ENCODE measurements at places on chromosomes 5 and 9.

GRCh38 chr5:142358648-142359047 lies 33.8 kb upstream of the SPRY4 start:
- no peak for DNase-seq

- no peak for DNase-seq
Measured at GRCh38 chr5:56803025-56803424, 12.3 kb upstream of the MAP3K1 start.

- no peak for DNase-seq
Measured at GRCh38 chr9:120386390-120387131, 193.4 kb downstream of the CDK5RAP2 start.

- no peak for DNase-seq
Measured at GRCh38 chr9:3277200-3277599, 248.6 kb downstream of the RFX3 start.

GRCh38 chr5:77321793-77322394 lies 111.4 kb downstream of the PDE8B start:
- DNase-seq = no peak

DNA sequence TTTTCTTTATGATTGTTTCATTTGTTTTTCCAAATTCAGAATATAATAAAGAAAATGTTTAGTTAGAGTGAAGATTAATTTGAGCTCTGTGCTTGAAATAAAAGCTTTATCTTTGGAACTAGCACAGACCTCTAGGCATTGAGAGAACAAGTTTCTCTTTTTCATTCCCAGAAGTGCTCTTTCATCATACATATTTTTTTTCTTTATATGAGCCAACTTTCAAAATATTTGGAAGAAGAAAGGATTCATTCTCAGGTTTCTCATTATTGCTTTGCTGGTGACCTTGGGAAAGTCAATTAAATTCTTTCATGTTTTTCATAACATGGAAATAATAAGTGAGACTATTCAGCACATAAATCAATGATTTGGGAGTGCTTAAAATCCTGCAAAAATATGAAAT lies 16.8 kb downstream of the CTXN3 start:
- DNase-seq = no peak

GRCh38 chr9:82334286-82334685 lies 345.7 kb downstream of the SPATA31D1 start:
- DNase-seq = no peak

- no peak for DNase-seq
Measured at GRCh38 chr5:158382473-158382872, 523.5 kb upstream of the CLINT1 start.

DNA sequence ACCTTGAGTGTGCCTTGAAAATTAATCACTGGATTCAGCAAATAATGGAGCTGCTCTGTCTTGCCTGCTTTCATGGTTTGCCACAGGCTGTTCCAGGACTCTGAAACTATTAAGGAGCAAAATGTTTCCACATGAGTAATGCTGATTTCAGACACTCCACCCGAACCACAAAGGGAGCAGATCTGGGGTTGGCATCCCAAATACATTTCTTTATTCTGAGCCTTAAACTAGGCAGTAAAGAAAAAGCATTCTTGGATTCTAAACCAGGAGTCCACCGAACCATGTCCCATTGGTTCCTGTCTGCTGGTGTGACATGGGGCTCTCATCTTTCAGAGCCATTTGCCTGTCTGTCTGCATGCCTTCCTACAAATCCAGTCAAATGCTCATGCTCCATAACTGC lies 10.1 kb upstream of the C1QTNF3 start:
- DNase-seq = no peak

GRCh38 chr5:96530901-96531300 lies 97.9 kb upstream of the PCSK1 start:
- DNase-seq = no peak

GRCh38 chr5:160516696-160517530 lies 95.3 kb downstream of the PTTG1 start:
- DNase-seq = no peak

GRCh38 chr5:177515580-177515979 lies 1.2 kb downstream of the DDX41 start:
- no peak for DNase-seq

DNA sequence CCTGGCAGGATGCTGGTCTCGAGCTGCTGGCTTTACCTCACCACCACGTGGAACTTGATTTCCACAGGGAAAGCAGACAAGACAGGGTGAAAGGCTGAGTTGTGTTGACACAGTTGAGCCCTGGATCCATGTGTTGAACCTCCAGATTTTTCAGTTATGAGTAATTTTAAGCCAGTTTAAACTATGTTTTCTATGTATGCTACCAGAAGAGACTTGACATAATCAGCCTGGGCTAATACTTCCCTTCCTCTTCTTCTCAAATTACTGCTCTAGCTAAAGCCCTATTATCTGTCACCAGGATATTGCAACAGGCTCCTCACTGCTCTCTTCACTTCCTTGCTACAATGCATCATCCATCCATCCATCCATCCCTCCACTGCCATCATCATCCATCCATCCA lies 12.0 kb upstream of the PHYKPL start:
- no peak for DNase-seq

- DNase-seq = no peak
Measured at GRCh38 chr5:180636403-180637075, 12.9 kb downstream of the FLT4 start.

- DNase-seq = no peak
Measured at GRCh38 chr9:85377731-85378289, 363.9 kb downstream of the AGTPBP1 start.

DNA sequence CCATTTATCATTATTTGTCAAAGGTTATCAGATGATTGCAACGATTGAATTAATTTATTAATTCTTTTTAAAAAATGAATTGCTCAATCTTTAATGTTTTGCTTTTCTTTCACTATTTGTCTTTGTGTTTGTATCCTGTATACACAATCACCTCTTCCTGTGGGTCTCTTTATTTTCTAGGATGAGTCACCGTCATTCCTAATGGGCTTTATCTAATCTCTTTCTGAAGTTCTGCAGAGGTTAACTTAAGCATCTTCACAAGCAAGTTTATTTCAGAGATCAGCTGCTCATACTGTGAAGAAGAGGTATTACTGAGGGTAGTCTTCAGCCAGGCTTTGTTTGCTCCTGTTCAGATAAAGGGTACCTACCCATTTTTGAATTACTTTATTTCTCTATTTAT lies 323.9 kb downstream of the NNT start:
- no peak for DNase-seq

DNA sequence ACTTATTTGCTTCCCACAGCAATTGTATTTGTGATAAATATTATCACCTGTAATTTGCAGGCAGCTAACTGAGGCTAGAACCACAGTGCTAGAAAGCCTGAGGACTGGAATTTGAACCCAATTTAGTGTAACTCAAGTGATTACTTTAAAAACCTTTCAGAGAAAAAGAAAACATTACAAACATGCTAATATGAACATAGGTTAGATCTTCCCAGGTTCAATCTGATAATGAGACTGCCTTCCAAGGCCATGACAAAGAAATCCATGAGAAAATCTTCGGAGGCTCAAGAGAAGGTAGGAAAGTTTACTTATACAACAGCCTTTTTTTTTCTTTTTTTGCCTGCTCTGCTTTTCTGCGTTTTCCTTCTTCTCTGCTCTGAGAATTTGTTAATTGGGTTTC lies 620.6 kb upstream of the CCNG1 start:
- no peak for DNase-seq

GRCh38 chr9:24881361-24881760 lies 335.7 kb upstream of the IZUMO3 start:
- no peak for DNase-seq

GRCh38 chr5:155258161-155258560 lies 244.6 kb downstream of the KIF4B start:
- DNase-seq = no peak

- no peak for DNase-seq
Measured at GRCh38 chr9:78320875-78321496, 24.1 kb downstream of the PSAT1 start.

GRCh38 chr9:4334410-4334813 lies 34.5 kb upstream of the GLIS3 start:
- no peak for DNase-seq

DNA sequence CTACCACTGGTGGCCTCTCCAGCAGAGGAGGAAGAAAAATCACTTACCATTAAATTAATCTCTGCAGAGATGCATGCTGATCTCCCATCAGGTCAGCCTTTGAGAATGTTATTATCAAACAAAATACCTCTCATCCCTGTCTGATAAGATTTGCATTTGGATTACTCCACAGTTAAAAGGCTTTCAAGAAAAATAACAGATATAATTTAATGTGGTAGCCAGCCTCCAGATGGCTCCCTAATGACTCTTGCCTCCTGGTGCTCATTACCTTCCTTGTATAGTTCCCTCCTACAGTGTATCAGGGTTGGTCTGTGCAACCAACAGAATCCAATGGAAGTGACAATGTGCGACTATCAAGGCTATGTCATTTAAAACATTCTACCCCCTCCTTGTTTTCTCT lies 63.6 kb upstream of the TNPO1 start:
- DNase-seq = no peak

Measured in activated effector memory CD4-positive, alpha-beta T cell treated with Interleukin-2 at 50 U/mL for 16 hours (primary cell).